ENCODE measurements at places on chromosomes 16 and 17.
A peak's percentile ranks its signal among the peaks of the same experiment; 100 is the strongest.

DNA sequence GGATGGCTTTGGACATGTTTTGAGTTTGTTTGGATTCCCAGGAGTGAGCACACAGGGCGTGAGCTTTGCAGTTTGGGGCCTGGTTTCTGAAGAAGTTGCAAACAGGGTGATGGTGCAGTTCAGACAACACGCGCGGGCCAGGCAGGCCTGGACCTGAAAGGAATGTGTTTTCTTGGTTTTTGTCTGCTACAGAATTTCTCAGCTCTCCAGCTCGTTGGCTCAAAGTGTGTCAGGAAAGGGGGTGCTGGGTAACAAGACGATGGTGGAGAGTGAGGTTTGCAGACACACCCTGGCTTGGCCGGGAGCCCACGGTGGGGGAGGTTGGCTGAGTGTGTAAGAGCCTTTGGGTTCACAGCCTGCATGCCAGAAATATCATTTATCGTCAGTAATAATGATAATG lies 82.3 kb downstream of the CMIP start:
- DNase-seq, result peak; percentile 58

GRCh38 chr17:39014044-39014794 lies 47.0 kb upstream of the FBXO47 start:
- no peak for DNase-seq

DNA sequence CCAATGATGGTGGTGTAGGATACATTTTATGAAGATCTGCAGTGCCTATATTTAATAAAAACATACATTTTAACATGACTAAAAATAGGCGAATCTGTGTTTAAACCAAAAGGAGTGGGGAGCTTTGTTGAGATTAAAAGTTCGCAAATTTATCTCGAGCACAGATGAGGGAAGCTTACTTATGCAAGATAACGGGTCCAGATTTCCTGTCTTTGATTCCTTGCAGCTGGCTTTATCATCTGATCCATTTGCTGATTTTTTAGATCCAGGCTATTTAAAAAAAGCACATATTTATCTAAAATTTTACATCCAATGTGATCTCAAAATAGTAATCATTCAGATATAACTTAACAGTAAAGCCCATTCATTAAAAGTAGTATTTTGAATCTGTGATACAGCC lies 57.0 kb upstream of the INTS2 start:
- no peak for DNase-seq

GRCh38 chr16:83305092-83305491 lies 502.7 kb upstream of the HSBP1 start:
- no peak for DNase-seq

- DNase-seq, result no peak
Measured at GRCh38 chr16:27374221-27374803, 27.7 kb upstream of the IL21R start.

DNA sequence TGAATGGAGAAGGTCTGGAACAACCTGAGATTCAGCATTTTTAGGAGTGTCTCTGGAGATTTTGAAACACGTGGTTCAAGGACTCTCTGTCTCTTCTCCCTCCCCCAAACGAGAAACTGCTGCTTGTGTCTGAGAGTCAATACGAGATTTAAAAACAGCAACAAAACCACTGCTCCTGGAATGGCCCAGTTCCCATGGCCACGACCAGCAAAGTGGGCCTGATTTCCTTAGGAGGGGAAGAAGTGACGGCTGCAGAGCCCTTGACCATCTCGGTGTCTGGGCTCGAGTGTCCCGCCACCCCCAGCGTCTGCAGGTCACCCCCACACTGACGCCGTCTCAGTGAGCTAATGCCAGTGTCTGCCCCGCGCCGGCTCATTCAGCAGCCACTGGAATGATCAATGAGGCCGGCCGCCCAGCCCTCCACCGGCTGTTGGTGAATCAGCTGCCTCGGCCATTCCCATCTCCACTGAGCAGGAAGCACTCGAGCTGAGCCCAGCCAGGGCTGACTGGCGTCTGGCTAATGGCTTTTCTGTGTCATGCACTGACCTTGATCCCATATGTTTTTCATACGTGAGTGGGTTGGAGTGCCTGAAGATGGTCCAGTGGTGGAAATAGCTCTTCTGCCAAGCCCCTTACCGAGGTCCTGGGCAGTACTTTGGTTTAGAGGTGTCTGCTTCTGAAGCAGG lies 151.8 kb downstream of the PITPNC1 start:
- peak; percentile 72 for DNase-seq

DNA sequence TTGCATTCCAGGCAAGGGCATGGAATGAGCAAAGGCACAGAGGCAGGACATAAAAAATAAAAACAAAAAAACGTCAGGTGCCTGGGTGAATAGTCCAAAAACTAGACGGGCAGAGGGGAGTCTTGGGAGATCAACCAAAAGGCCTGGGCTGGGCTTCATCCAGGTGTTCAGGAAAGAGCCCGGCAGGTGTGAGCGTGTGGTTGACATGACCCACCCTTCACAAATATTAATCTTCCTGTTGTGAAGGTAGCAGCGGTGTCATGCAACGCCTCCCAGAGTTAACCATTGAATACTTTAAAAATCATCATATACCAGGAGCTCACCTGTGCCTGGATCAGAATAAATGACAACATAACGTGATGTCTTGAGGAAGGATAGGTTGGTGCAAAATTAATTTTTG lies 90.6 kb downstream of the USP22 start:
- no peak for DNase-seq

DNA sequence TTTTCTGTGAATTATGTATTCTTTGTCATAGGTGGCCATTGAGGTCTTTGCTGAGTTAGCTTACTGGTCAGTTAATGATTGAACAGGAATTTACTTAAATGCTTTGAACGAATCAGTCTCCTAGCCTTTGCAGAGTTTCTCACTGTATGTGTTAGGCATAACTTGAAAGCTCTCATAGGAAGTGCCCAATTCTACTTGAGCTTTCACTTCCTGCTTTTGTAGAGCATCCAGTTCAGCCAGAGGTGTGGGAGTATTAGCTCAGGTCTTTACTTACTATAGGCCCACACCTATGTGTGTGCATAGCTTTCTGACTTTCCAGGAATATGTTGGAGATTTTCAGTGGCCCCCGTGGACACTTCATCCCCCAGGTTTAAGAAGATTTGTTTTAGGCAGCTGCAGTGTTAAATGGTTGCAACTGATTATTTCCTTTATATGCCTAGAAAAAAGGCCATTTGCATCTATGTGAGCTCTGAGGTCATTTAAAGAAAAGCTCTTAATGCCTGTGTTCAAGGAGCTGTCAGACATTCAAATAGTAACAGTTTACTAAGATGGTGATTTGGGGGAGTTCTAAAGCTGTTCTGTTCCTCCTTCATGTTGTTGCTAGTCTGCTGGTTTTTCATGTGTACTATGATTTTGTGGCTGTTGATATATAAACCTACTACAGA lies 62.3 kb downstream of the PHKB start:
- no peak for DNase-seq

GRCh38 chr17:83121921-83122820 lies 42.8 kb downstream of the METRNL start:
- no peak for DNase-seq

GRCh38 chr17:83196973-83197880 lies 117.8 kb downstream of the METRNL start:
- DNase-seq, result peak; percentile 11

DNA sequence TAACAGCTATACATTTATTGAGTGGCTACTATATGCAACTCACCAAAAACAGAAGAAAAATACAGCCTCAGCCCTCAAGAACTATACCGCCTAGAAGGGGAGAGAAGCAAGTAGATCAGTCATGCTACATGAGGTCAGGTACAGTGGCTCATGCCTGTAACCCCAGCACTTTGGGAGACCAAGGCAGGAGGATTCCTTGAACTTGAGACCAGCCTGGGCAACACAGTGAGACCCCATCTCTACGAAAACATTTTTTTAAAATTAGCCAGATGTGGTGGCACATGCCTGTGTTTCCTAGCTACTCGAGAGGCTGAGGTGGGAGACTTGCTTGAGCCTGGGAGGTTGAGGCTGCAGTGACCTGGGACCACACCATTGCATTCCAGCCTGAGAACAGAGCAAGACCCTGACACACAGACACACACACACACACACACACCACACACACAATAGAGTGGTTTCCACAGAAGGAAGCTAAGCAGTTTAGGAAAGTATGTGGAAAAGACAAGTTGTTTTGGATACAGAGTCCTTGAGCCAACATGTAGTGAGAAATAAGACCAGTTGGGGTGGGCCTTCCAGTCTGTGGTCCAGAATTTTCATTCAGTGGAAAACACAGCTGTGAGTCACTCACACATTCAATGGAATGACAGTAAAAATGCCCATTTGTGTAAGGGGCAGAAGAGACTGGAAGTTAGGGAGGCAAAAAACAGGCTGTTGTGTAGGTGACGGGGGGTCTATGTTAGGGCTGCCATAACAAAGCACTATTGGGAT lies 10.7 kb upstream of the SNTB2 start:
- DNase-seq, result no peak

DNA sequence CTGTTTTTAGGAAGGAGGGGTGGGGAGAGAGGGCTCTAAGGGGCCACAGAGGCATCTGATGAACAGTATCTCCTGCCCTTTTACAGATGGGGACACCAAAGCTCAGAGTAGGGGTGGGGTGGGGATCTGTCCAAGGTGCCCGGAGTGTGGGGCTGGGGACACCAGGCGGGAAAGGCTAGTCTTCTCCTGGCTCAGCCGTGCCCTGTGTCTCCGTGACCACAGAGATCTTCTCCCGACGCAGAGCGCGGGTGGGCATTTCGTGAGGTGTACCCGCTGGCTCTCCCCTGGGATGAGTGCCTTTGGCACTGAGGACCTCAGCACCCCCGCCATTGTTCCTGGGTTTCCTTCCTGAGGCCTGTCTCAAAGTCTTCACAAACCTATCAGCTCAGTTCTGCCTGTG lies 209.6 kb downstream of the NTN1 start:
- DNase-seq, result no peak

DNA sequence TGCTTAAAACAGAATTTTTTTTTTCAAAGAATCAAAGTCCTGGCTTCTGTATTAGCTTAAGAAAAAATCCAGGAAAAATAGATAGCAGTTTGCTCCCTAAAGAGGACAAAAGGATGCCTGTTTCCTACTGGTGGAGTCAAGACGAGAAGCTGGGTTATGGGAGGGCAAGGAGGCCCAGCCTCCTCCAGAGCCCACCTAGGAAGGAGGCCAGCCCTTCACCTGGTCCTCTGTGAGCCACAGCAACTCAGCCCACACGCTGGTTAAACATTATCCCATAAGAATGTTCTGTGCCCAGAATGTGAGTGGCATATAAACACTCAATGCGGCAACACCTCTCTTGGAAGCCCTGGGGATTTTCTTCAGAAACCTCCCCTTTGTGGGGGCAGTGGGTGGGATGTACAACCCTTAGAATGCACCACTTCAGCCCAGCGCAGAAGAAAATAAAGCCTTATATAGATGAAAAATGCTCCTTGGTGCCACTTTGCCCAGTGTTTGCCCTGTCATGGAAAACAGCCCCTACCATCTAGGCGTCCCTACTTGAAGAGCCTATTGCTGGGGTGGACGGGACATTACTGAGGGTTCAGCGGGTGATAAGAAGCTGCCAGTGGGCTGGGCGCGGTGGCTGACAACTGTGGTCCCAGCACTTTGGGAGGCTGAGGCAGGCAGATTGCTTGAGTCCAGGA lies 48.0 kb downstream of the TEKT5 start:
- DNase-seq, result no peak

- DNase-seq, result no peak
Measured at GRCh38 chr16:68005786-68006286, 6.6 kb upstream of the DPEP2 start.

DNA sequence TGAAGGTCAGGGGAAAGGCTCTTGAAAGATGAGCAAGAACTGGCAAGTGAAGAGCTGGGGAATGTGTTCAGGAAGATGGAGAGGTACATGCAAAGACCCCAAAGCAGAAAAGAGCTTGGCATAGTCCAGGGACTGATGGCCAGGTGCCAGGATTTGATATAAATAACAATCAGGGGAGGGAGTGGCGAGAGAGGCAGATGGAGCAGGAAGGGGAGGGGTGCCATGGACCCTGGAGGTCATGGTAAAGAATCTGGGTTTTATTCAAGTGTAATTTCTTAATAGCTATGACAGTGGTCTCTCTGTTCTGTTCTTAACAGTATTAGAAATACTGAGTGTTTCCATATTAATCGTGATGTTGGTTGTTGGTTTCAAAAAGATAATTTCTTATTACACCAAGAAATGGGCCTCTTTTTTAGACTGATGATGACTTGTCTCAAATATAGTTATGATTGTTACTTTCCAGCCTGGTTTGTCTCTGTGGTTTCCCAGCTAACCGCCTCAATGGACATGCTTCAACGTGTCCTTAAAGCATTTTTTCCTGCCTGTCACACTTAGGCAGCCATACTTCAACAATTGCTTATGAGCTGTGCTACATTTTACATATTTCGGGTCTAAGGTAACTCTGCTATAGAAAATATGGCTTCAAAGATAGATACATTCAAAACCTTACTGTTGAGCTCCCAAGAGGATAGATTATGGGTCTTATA lies 49.4 kb downstream of the MYH10 start:
- DNase-seq, result no peak

- DNase-seq, result no peak
Measured at GRCh38 chr16:63618896-63619485, 1502.9 kb downstream of the CDH11 start.

- no peak for DNase-seq
Measured at GRCh38 chr17:27824176-27824715, 23.9 kb upstream of the NOS2 start.

DNA sequence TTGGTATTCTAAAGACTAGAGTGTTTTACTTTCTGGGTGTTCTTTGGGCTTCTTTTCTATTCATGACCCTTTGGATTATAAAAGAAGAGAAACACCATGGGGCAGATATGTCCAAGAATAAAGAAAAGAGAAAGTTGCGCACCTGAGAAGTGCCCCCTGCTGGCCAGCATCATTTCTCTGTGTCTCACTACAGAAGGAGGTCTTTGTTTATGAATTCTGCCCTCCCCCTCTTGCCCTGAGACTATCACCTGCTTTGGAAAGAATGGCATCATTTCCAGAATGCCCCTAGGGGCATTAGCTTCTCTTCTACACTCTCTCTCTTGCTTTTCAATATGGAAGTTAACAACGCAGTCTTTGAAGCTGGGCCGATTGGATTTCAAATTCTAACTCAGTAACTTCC lies 45.0 kb downstream of the CDH13 start:
- no peak for DNase-seq

GRCh38 chr16:56911771-56912571 lies 20.0 kb upstream of the HERPUD1 start:
- DNase-seq, result peak; percentile 23

DNA sequence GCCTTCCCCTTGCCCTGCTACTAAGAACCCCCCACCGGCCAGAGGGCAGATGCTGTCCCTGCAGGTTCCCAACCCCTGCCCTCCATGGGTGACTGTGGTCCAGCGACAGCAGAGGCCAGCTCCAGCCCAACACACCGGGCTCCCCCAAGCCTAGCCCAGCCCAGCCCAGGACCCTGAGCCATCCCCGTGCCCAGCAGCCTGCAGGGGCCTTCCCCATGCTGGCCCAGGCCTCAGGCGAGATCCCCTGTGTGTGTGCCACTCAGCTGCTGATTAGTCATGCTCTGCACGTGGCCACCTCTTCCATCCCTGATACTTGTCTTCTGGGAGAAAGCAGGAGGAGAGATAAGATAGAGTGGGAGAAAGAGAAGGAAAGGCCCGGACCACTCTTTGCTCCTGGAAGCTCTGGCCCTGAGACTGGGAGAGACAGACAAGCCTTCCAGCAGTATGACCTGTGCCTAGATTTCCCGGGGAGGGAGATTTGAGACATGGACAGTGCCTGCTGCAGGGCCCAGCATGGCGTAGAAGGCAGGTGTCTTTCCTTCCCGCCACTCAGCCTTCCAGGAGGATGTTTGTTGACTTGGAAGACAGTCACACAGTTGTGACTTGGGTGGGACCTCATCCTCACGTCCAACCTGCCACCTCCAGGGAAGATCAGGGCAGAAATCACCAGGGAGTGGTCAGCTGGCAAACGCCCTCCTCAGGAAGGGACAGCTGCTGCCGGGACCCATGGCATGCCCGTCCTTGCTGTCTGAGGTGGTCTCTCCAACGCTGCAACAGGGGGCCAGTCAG lies 41.3 kb upstream of the RASD1 start:
- no peak for DNase-seq
